Suprapubic skin (tissue), 4 donors: ENCODE measurements at places on chromosomes 6 and 20.
A peak's percentile ranks its signal among the peaks of the same experiment; 100 is the strongest.

DNA sequence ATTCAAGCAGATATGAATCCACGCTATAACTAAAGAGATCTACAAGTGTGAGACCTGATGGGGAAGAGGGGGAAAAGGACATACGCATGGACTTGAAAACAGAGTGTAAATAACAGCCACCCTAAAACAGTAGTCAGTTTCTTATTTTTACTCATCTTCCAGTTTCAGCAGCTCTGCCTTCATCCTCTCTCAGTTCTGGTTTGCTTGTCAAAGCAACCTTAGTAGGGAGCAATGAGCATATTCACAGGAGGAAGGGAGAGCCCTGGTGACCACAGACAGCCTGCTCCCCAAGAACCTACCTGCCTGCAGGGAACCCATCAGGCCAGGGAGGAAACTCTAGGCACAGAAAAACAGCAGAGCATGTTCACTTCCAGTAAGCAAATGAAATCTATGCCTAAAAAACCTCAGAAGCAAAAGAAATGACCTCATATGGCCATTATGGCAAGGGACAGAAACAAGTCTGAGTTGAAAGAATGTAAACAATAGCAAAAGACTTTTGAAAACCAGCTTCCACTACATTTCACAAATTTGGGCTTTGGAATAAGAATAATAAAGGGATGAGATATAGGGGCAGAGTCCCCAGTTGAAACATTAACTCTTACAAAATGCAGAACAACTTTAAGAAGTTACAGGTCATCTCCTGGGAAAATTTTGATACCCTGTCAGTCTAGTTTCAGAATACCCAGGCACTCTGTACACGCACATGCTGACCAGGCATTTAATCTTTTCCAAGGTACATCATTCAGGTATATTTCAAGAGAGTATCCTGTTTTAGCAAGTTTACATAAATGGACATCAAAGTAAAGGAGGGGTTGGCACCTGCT lies 120.8 kb upstream of the BCLAF1 start:
- H3K4me1 ChIP-seq = peaks cover 18% of the 10 kb centered on the region
- no peak for DNase-seq
- no peaks in the 10 kb centered on the region for H3K27me3 ChIP-seq
- H3K27ac ChIP-seq = no peak overlapping the region
- no peak overlapping the region for H3K4me3 ChIP-seq
- H3K36me3 ChIP-seq = no peaks in the 10 kb centered on the region

DNA sequence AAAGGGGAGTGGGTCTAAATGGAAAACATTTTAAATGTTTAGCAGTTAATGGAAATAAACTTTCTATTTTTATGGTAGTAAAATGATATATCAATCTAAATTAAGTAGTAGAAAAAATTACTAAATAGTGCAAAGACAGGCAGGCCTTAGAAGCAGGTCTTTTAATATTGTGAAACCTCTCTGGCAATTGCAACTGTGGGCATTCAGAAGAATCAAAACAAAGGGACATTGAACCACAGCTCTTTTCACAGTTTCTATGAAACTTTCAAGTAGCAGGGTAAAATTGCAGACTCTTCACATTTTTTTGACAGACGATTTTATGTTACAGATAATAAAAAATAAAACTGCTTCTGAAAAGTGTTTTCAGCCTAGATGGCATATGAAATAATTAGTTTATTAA lies 533.7 kb downstream of the BCKDHB start:
- H3K4me3 ChIP-seq = no peak overlapping the region
- no peaks in the 10 kb centered on the region for H3K36me3 ChIP-seq
- H3K27me3 ChIP-seq = no peaks in the 10 kb centered on the region
- DNase-seq = no peak
- H3K27ac ChIP-seq = no peak overlapping the region

DNA sequence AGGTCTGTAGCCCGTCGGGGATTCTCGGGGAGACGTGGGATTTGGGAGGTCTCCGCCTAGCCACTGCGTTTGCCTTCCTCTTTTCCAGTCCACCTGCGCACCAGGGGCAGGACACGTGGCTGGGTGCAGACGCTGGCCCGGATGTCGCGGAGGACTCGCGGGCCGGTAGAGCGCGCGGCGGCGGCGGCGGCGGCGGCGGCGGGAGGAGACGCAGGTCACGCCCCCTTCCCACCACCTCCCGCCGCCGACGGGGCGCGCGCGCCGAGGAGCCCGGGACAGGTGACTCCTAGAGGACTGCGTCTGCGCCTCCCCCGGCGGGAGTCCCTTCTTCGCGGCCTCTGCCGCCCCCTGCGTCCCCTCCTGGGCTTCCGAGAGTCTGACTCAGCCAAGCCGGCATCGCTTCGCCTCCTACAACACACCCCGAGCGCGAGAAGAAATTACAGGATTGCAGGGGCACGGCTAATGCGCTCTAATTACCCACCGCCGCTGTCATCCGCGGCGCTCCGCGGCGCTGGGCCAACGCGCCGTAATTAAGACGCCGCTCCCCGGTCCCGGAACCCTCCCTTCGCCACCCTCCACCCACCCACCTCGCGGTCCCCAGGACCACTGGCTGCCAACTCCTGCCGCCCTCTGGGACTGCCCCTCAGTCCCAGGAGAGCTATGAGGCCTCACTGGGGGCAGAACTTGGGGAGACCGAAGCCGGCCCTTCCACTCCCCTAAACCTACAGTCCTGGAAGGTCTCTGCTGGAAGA lies 124.5 kb downstream of the MRPL14 start:
- DNase-seq = peak; percentile 73
- peaks cover 37% of the 10 kb centered on the region for H3K27me3 ChIP-seq
- peak overlapping the region; percentile 39 for H3K4me3 ChIP-seq
- no peaks in the 10 kb centered on the region for H3K36me3 ChIP-seq

DNA sequence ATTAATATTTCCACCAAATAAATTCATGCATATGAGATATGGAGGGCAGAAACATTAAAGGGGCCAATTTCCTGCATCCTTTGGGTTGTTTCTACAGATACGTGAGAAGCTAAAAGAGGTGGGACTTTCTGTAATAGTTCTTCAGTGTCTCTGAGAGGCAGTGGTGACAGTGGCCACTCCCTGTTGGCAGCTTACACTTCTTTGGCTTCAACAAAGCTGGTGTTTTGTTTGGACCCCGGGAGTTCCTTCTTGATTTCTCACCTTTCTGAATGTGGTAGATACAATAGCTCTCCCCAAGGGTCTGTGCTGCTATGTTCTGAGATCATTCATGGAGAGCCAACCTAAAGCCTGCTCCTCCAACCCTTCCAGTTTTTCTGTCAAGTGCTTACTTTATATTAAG lies 7.8 kb downstream of the PLCB1 start:
- no peaks in the 10 kb centered on the region for H3K36me3 ChIP-seq
- H3K4me1 ChIP-seq = peaks cover 2% of the 10 kb centered on the region
- no peak for DNase-seq
- H3K27ac ChIP-seq = no peak overlapping the region
- no peak overlapping the region for H3K4me3 ChIP-seq

DNA sequence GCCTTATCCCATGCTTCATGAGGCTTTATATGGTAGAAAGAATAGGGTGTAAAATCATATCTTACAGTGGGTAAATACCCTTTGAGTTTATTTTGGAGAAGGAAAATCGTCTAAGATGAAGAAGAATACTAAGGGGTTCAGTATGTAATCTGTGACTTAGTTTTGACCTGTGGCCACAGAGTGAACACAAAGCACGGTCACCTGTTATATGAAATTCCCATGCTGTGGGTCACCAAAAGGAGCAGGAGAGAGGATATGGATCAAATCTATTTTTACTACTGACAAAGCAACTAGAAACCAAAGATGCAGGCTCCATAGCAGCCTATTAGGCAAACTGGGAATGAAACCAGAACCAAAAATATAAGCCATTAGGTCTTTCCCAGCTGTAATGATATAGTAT lies 3.6 kb upstream of the HAO1 start:
- no peaks in the 10 kb centered on the region for H3K36me3 ChIP-seq
- DNase-seq = no peak
- H3K4me1 ChIP-seq = no peaks in the 10 kb centered on the region
- no peak overlapping the region for H3K27ac ChIP-seq
- no peak overlapping the region for H3K4me3 ChIP-seq

DNA sequence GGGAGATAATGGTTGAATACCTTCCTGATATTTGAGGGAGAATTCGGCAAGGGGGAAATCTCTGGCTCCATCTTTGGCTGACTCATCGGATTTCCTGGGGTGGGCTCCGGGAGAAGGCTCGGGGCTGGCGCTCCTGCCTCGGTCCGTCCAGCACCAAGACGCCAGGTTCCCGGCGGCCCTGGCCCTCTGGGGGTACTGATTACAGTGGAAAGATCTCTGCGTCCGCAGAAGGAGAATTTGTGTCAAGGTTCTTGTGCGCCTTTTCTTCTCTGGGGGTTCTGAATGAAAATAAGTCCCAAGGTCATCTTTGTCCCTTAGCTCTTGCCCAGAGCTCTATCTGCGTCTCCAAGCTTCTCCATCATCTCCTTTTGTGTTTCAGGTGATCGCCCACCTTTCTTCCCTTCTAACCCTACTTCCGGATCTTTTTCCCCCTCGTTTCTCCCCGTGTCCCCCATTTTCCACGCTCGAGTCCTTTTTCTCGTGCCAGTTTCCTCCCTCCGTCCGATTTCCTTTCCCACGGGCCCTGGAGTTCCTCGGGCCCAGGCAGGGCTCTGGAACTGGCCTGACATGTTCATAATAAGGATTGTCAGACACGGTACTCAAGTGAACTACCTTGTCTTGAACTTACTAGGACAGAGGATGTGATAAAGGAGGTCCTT lies 11.6 kb downstream of the NRN1 start:
- DNase-seq = no peak
- peaks cover 82% of the 10 kb centered on the region for H3K27me3 ChIP-seq
- H3K36me3 ChIP-seq = no peaks in the 10 kb centered on the region
- H3K4me1 ChIP-seq = peaks cover 45% of the 10 kb centered on the region

DNA sequence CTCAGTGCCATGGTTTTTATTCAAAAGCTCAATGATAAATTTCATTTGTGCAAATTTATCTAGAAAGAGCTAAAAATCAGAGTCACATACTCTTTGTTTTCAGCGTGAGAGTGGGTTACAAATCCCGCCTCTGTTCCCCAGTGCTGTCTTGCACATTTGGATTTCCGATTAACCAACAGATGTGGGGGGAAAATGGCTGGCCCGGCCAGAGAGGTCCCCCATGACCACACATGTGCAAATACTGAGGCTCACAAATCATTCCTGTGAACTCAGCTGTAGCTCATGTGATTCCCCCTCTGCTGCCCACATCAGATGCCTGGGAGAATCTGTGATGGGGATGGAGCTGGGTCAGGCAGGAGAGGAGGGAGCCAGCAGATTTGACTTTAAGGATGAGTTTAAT lies 168.7 kb downstream of the PAX1 start:
- H3K27me3 ChIP-seq = no peaks in the 10 kb centered on the region
- no peak for DNase-seq
- no peak overlapping the region for H3K4me3 ChIP-seq
- no peaks in the 10 kb centered on the region for H3K36me3 ChIP-seq
- H3K4me1 ChIP-seq = no peaks in the 10 kb centered on the region
- no peak overlapping the region for H3K27ac ChIP-seq

DNA sequence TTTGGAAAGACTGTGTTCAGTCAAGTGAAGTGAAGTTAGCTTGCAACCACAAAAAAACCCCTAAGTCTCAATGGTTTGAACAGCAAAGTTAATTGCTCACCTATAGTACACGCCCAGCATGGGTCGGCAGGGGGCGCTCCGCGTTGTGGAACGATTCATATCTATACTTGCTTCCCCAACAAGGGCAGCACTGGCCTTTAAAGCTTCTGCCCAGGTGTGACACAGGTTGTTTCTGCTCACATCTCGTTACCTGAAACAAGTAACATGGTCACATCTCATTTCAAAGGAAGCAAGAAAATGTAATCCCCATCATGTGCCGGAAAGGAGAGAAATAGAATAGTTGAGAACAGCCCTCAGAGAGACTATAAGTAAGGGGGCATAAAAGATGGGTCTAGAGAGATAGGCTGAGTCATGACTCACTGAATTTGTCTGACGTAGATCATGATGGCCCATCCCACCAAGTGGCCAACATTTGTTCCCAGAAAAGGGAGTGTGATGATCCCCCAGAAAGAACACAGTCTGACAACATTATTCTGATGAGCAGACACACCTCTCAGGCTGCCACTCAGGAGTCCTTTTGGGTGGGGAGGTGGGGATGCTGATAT lies 29.0 kb downstream of the HNF4A start:
- DNase-seq = peak; percentile 83
- H3K4me3 ChIP-seq = no peak overlapping the region
- H3K27me3 ChIP-seq = peaks cover 10% of the 10 kb centered on the region
- H3K36me3 ChIP-seq = no peaks in the 10 kb centered on the region
- peaks cover 19% of the 10 kb centered on the region for H3K4me1 ChIP-seq

- H3K27ac ChIP-seq = no peak overlapping the region
- DNase-seq = no peak
- H3K4me1 ChIP-seq = peaks cover 3% of the 10 kb centered on the region
- H3K27me3 ChIP-seq = no peaks in the 10 kb centered on the region
Measured at GRCh38 chr6:112939563-112939962, 592.4 kb downstream of the RFPL4B start.

DNA sequence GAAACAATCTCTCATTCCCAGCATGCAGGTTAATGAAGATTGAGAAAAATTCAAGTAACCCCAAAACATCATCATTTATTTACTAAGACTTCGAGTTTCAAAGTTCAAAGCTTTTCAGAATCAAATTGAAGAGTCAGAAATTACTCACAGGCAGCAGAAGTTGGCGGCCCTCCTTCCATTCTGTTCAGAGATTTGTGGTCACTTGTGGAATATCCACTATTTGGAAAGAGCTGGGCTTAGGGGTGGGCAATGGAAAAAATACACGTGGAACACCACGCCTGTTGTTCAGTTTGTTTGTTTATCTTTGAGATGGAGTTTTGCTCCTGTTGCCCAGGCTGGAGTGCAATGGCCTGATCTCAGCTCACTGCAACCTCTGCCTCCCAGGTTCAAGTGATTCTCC lies 108.6 kb upstream of the NAA20 start:
- H3K4me3 ChIP-seq = no peak overlapping the region
- H3K27ac ChIP-seq = peak overlapping the region; percentile 39
- H3K36me3 ChIP-seq = no peaks in the 10 kb centered on the region

DNA sequence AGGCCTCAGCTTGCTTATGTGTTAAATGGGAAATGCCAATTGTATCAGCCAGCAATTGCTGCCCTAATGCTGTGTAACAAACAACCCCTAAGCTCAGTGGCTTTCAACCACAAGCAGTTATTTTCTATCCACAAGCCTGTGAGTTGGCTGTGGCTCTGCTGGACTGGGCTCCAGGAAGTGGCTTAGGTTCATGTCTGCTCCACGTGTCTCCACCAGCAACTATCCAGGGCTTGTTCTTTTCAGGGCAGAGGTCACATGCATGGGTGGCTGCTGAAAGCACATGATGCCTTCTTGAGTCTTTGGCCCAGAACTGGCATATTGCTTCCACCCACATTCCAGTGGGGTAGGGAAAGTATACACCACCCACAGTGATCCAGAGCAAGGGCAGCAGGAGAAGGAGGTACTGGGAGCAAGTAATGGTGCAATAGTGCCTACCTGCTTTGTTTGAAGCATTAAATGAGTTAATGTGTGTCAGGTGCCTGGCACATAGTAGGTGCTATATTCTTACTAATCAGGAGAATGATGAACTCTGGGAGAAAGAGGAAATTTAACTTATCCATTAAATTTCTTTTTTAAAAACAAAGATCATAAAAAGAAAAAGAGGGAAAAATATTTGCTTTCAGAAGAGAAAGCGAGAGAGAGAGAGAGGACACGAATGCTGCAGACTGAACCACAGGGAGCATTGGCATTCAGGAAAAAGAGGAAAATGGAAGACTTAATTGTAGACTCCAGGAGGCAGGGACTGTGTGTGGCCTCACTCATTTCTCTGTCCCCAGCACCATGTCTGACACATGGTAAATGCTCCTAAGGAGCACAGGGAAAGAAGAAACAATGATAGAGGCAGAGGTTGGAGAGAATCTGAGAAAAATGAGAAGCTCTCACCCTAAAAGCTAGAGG lies 25.2 kb upstream of the RNF24 start:
- peaks cover 30% of the 10 kb centered on the region for H3K4me1 ChIP-seq
- H3K36me3 ChIP-seq = no peaks in the 10 kb centered on the region
- DNase-seq = no peak

GRCh38 chr6:105370351-105370750 lies 32.5 kb downstream of the PREP start:
- DNase-seq = no peak
- no peak overlapping the region for H3K27ac ChIP-seq
- H3K4me1 ChIP-seq = peaks cover 12% of the 10 kb centered on the region
